CD4-positive, alpha-beta T cell treated with Interleukin-4 for 4 hours (primary cell): ENCODE measurements at places on chromosomes 7 and 10.

DNA sequence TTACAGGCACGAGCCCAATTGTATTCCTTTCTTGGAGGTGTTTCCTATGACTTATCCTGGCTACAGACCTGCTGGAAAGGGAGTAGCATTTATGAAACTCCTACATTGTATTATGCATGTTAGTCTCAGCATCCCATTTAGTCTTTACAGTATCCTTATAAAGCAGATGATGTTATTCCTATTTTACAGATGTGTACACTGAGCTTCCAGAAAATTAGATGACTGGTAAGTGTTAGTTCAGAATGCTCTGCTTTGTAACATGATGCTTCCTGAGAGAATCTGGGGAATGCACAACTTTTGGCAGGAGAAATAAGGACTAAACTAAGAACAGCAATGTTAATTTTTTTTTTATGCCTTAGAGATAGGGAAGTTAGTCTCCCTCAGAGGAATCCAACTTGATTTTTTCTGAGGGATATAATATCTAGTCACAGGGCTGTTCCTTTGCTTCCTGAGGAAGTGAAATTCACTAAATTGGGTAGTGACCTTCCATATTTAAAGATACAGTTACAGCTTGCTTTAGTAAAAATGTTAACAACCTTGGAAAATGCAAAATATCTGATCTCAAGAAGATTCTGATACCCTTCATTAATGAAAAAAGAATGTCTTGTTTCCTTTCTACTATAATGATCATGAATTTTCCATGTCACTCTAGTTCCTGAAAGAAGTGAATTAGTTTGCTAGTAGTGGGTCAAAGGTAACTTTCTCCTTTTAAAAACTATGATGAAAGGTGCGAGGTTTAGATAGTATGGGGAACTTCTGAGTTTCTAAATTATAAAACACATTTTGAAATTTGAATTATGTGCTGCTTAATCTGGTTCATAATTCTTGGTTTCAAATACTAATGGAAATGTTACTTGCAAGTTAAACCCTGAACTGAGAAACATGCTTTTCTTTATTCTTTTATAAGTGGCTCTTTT is 194.0 kb upstream of the PRPS1L1 start:
- no peak for DNase-seq

DNA sequence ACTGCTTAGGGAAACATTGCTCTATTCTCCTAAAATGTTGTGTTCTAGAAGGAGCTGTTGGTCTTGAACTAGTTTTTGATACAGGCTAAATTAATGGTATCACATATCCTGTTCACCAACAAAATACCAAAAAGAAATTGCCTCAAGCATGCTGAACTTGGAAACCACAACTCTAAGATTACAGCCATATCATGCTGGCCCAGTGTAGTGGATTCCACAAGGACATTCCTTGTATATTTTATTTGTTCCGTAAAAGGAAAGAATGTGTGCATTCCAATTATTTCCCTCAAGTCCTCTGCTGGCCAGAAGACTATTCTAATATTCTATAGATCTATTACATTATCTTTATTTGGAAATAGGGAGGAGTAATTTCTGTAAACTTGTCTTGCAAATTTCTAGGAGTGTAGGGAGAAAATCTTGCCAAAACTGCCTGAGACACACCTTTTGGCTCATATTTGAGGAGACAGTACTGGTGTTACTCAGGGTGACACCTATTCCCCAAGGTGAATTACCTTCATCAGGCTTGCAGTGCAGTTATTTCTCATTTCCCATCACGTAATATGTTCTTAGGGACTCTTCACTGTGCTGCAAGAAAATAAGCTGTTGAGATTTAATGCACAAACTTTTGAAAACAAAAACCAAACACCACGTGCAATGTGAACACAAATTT is 1.9 kb upstream of the NEBL start:
- no peak for DNase-seq

DNA sequence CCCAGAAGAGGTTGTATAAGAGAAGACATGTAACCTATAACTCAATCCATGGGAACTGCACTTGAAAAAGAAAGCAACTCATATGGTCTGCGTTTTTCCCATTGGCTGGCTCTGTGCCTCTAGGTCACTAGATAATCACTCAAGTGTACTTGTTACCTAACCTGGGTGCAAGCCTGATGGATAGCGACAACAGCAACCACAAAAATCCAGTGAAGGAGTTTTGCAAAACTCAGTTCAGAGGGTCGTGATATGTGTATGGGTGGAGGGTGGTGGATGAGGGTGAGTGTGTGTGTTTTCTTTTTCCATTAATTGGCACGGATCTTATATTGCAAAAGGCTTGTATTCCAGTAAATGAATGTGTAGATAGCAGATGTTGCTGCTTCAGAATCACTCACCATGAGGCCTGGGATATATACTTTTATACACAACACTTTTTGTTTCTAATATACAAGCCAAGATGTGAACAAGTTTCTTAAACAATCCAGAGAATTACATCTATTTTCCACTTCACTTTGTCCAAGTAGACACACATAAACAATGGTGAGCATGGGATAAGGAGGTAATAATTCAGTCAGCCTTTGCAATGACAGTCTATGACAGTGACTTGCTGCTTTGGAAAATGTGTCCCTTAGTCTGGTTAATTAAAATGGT is 286.9 kb upstream of the DKK1 start:
- no peak for DNase-seq

DNA sequence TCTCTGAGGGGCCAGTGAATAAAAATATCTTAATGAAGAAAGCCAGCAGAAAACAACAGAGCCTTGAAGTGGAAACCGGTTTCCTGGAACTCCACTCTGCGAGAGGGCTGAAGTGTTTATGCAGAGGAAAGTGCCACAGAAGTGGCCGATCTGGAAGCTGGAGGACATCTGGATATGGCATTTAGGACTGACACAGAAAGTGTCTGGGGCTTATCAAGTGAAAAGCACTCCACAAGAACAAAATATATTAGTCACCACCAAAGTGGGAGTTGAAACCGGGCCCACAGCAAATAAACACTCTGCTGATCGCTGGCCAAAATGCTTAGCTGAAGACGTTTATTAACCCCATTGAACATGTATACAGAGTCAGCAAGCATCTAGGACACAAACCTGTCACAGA is 7.8 kb downstream of the NOD1 start:
- DNase-seq, result no peak

DNA sequence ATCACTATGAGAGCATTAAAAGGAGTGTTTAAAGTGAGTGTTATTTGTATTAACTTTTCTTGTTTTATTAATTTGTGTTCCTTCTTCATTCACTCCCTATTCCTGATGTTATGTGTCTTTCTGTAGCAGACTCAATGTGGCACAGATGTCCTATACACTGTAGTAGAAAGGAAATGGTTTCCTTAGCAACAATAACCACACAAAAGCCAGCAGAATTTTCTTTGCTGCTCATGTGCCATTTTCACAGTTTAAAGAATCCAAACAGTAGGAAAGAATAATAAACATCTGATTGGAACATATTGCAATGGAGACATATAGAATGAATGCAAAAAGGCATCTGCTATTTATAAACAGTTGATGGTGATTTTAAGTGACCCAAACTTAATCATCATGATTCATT is 763.6 kb downstream of the PHTF2 start:
- DNase-seq, result no peak

DNA sequence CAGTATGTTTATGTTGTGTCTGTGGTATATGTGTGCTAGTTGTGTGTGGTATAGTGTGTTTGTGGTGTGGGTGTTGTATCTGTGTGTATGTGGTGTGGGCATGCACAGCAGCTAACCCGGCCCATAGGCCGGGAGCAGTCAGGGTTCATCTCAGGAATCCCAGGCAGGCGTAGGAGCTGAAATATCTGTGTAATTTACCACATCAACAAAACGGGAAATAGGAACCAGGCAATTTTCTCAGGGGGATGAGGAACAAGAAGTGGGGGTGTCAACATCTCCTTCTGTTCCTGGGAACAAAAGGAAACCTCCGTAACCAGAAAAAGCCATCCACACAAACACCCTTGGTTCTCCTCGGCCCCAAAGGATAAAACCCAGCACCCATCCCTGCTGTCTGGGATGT is 24.5 kb upstream of the ZNF488 start:
- DNase-seq, result no peak

DNA sequence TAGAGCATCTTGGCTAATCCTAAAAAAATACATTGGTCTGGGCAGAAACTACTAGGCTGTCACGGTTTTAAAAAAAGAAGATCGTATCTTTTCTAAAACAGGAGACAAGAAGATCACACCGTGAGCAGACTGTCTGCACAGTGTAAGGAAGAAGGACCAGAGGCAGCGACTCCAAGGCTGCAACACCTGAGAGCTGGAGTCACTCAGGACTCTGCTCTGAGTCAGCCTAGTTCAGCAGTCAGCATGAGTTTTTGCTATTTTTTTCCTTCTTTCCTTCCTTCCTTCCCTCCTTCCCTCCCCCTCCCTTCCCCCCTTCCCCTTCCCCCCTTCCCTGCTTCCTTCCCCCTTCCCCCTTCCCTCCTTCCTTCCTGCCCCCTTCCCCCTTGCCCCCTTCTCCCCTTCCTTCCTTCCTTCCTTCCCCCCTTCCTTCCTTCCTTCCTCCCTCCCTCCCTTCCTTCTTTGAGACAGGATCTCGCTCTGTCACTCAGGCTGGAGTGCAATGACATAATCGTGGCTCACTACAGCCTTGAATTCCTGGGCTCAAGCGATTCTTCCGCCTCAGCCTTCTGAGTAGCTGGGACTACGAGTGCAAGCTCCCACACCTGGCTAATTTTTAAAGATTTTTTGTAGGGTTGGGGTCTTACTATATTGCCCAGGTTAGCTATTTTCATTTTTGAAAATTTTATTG is 24.4 kb downstream of the BAG3 start:
- DNase-seq, result no peak

DNA sequence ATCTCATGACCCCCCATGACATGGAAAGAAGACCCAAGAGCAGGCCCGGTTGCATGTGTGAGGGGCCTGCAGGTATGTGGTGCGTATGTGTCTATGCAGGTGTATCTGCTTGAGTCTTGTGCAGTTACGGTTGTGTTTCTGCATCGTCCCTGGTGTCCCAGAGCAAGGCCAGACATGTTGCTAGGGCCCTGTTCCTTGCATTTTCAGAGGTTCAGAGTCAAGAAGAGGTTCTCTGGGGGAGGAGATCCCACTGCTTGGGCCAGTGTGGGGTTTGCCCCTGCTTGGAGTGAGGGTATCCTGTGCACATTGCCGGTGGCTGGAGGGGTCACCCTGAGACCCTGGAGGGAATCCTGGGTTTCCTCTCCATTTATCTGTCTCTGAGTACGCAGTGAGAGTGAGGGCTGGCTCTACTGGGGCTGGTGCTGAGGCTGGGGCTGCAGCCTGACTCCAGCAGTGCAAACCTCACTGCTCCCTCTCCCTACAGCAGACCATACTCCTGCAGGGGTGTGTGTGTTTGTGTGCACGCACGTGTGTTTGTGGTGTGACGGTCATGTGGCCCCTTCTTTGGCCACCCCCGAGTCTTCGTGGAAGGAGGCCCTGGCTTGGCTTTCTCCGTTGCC is 4.1 kb downstream of the TRIM8 start:
- DNase-seq, result no peak

GRCh38 chr7:142478479-142479220 is 220.8 kb upstream of the PRSS58 start:
- DNase-seq, result peak; percentile 36

DNA sequence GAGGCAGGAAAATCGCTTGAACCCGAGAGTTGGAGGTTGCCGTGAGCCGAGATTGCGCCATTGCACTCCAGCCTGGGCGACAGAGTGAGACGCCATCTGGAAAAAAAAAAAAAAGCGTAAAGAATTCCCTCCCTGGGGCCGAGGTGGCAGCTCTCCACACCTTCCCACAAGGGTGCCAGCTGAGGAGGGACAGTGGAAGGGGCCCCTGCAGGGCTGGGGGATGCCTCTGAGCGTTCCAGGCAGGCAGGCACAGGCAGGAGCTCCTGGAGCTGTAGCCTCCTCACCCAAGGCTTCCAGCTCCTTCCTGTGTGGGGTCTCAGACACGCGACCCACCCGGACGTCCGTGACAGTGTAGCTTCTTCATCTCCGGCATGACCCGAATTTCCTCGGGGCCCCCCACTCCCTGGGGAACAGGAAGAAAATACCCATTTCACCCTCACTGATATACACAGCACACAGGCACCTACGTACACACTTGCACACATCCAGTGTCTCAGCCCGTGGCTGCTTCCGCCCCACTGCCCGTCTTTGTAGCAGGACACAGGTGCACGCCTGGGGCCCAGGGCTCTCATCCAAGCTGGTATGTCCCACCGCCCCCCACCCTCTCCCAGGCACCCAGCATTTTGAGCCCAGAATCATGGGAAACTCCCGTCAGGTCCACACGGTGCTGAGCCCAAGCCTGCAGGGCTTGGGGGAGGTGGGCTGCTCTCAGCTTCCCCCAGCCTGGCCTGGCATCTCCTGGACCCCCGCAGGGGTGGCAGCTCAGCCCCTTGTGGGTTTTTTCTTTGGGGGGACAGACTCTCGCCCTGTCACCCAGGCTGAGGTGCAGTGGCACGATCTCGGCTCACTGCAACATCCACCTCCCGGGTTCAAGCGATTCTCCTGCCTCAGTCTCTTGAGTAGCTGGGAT is 25.7 kb downstream of the GRIFIN start:
- no peak for DNase-seq

DNA sequence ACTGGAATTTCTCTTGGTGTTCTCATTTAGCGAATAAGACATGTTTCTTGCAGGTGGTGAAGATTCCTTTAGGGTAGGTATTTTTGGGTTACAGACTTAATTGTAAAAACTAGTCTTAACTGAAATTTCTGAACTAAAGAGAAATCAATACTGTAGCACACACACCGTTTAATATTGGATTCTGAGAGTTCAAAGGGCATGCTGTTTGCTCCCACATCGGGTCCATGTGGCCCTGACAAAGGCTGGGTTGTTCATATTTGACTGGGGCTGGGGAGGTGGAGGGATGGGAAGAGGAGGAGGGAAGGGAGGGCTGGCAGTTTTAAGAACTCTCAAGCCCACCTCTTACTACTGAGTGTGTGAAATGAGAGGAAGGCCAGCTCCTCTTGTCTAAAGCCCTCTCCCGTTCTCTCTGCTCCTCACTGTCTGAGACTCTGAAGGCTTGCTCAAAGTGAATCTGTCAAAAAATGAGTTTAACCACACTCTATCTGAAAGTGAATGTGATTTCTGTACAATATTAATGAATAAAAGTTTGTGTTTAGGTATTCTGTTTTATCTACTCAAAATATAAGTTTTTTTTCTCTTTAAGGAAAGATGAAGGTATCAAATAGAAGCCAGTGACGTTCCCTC is 40.0 kb upstream of the RHEB start:
- DNase-seq, result no peak

GRCh38 chr7:69600710-69601519 is 2.6 kb downstream of the AUTS2 start:
- DNase-seq, result no peak

DNA sequence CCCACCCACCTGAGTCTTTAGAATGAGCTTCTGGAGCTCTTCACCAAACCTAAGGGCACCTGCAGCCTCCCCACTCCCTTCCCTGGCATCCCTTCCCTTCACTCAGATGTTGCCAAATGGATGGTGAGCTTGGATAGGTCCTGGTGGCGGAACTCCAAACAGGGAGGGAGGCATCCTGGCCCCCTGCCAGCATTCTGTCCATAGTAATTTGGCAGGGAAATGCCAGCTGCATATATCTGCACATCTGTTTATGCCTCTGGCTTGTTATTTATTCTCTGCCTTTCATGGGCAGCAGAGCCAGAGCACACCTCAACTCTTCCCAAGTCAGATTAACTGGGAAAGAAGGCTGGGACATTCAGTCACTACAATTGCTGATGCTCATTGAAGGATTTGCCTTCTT is 18.1 kb downstream of the KAZALD1 start:
- DNase-seq, result no peak
